Esophagus muscularis mucosa (tissue), 4 donors: ENCODE measurements at places on chromosomes 6 and 20. TPM values are rescaled to one million over a fixed set of nuclear protein-coding genes. Genes with fewer than 3 reads are reported as not detected.

GRCh38 chr20:31903627-31904386 is 33.4 kb downstream of the TTLL9 start:
- no peak overlapping the region for H3K27ac ChIP-seq
- H3K36me3 ChIP-seq: no peaks in the 10 kb centered on the region
- H3K27me3 ChIP-seq: no peaks in the 10 kb centered on the region
- H3K4me1 ChIP-seq: no peaks in the 10 kb centered on the region
- DNase-seq: no peak

- DNase-seq: no peak
- H3K4me1 ChIP-seq: peaks cover 5% of the 10 kb centered on the region
- no peak overlapping the region for H3K4me3 ChIP-seq
- H3K36me3 ChIP-seq: no peaks in the 10 kb centered on the region
Measured at GRCh38 chr6:139713900-139714506, 339.6 kb upstream of the CITED2 start.

DNA sequence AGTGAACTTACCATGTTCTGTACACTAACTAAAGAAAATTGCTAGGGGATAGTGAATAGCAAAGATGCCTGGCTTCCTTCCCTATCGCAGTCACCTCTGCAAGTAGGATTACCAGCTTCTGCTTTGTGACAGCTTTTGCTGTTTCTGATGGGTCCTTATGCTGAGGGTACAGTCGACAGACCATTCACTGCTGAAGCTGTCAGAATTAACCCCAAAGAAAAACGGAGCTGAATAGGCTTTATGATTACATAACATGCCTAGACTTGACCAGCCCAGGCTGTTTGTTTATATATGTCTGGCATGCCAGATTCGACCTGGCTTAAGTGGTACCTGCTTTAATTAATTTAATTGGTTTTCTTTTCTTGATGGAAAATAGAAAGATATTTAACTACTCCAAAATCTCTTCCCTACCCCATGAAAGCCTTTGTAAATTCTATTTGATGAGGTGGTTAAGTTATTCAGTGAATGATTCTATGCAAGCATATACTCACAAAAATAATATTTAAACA is 21.7 kb upstream of the PRELID3B start:
- H3K27me3 ChIP-seq: no peaks in the 10 kb centered on the region
- H3K4me3 ChIP-seq: no peak overlapping the region
- H3K27ac ChIP-seq: no peak overlapping the region
- no peak for DNase-seq
- no peaks in the 10 kb centered on the region for H3K36me3 ChIP-seq
- peaks cover 14% of the 10 kb centered on the region for H3K4me1 ChIP-seq

DNA sequence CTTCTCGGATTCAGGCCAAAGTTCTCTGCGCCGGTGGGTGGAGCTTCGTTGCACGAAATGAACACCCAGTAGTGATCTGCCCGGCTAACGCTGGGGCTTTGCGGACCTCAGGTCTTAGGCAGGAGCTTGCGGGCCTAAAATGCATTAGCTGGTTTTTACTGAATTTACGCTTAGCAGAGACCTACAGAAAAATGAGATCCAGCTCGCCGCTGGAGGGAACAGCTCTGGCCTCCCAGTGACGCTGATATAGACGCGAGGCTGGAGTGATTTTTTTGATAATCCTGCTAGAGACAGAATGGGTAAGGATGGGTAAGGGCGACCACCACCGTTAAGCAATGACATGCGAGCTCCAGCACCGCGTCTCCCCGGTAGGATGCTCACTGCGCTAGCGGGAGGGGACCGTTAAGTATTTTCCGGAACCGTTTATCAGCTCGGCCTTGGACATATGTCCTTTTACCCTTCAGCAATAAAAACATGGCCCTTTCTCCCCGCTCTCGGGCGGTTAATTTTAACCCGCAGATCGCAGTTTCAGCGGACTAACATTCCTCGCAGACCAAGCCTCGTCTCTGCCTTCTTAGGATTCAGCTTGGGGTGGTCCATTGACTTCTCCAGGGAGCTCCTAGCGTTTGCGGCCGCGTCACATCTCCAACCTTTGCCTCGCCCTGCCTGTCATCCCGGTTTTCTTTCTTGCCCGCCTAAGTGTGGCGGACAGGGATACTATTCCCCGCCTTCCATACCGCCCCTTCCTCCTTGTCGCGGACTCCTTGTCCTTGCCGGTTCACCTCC is 109.3 kb downstream of the GPX5 start:
- H3K4me3 ChIP-seq: peak overlapping the region; percentile 29
- peaks cover 89% of the 10 kb centered on the region for H3K27me3 ChIP-seq
- no peak for DNase-seq
- no peaks in the 10 kb centered on the region for H3K36me3 ChIP-seq

OR2H1 gene
- total RNA-seq: not detected

FAM229B gene
- 16.1 TPM for total RNA-seq

DNA sequence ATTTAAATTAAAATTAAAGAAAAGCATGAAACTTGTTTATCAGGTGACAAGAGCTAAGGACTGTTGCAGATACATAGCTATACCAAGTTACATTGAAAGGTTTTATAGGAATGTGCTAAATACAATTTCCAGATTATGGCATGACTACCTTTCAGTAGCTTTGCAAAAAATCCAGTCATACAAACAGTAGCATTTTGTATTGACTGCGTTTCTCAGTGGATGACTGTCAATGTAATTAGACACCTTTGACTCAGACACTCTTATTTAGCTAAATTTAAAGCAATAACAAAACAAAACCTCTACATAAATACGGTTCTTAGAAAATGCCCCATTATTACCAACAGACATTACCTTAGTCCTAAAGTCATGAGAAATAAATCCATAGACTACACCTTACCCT is 275.8 kb upstream of the RUNX2 start:
- H3K4me1 ChIP-seq: peaks cover under 1% of the 10 kb centered on the region
- no peak overlapping the region for H3K27ac ChIP-seq
- H3K27me3 ChIP-seq: no peaks in the 10 kb centered on the region
- H3K4me3 ChIP-seq: no peak overlapping the region

GRCh38 chr6:158813032-158813431 is 6.1 kb downstream of the EZR start:
- peaks cover 4% of the 10 kb centered on the region for H3K36me3 ChIP-seq
- H3K27ac ChIP-seq: no peak overlapping the region
- peaks cover 89% of the 10 kb centered on the region for H3K4me1 ChIP-seq
- H3K27me3 ChIP-seq: no peaks in the 10 kb centered on the region

- H3K36me3 ChIP-seq: peaks cover 29% of the 10 kb centered on the region
- no peak overlapping the region for H3K27ac ChIP-seq
- DNase-seq: no peak
- no peaks in the 10 kb centered on the region for H3K4me1 ChIP-seq
Measured at GRCh38 chr6:158487495-158487894, 72.4 kb upstream of the TMEM181 start.

GRCh38 chr6:120147071-120147871 is 797.7 kb upstream of the MAN1A1 start:
- no peak overlapping the region for H3K4me3 ChIP-seq
- no peak overlapping the region for H3K27ac ChIP-seq
- no peaks in the 10 kb centered on the region for H3K27me3 ChIP-seq
- no peak for DNase-seq

GRCh38 chr6:112204350-112204706 is 50.0 kb downstream of the LAMA4 start:
- H3K36me3 ChIP-seq: peaks cover 20% of the 10 kb centered on the region
- H3K27me3 ChIP-seq: no peaks in the 10 kb centered on the region
- no peak overlapping the region for H3K4me3 ChIP-seq

GRCh38 chr20:44648579-44648978 is 2.9 kb downstream of the ADA start:
- DNase-seq: no peak
- peaks cover 75% of the 10 kb centered on the region for H3K4me1 ChIP-seq
- H3K27me3 ChIP-seq: no peaks in the 10 kb centered on the region
- no peaks in the 10 kb centered on the region for H3K36me3 ChIP-seq

XKR7 gene
- not detected for total RNA-seq

PACRG gene
- 1.3 TPM for total RNA-seq

DNA sequence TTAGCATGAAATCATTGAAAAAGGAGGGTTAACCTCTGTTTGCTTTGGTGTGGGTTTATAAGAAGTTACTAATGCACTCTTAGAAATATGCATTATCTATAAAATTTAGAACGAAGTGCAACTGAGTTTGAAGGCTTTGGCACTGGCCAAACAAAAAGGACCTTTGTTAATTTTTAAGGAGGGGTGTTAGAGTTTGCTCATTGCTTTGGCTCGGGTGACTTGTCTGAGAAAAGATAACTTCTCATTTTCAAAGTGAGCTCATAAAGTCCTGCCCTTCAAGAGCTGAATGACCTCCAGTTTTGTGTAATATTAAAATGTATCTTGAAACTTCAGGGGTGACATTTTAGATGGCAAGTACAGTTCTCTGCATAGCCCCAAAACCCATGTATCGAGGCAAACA is 25.9 kb downstream of the NEDD9 start:
- no peaks in the 10 kb centered on the region for H3K36me3 ChIP-seq
- DNase-seq: no peak
- H3K27me3 ChIP-seq: no peaks in the 10 kb centered on the region
- no peak overlapping the region for H3K4me3 ChIP-seq
- H3K27ac ChIP-seq: peak overlapping the region; percentile 54

TFAP2C gene
- 3.4 TPM for total RNA-seq

PRND gene
- total RNA-seq: not detected

GRCh38 chr6:21079468-21080048 is 514.0 kb upstream of the SOX4 start:
- H3K4me3 ChIP-seq: no peak overlapping the region
- DNase-seq: no peak
- no peaks in the 10 kb centered on the region for H3K4me1 ChIP-seq
- no peak overlapping the region for H3K27ac ChIP-seq
- no peaks in the 10 kb centered on the region for H3K27me3 ChIP-seq

DNA sequence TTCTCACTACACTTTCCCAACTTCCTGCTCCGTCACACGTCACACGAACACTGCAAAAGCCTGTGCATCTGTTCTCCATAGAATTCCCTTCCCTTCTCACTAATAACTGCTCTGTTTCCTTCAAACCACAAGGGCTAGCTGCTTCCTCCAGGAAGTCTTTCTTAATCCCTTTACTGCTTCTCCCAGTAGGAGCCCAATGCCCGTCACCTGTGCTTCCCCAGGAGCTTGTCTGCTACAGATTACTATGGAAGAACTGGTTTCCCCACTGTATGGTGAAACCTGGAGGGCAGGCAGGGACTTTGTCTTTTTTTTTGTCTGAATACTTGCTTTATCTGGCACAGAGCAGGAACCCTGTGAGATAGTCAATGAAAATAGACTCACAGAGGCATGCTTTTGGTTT is 444.7 kb upstream of the MAP3K7 start:
- no peak overlapping the region for H3K27ac ChIP-seq
- no peaks in the 10 kb centered on the region for H3K4me1 ChIP-seq
- H3K4me3 ChIP-seq: no peak overlapping the region
- DNase-seq: no peak
- no peaks in the 10 kb centered on the region for H3K27me3 ChIP-seq

DNA sequence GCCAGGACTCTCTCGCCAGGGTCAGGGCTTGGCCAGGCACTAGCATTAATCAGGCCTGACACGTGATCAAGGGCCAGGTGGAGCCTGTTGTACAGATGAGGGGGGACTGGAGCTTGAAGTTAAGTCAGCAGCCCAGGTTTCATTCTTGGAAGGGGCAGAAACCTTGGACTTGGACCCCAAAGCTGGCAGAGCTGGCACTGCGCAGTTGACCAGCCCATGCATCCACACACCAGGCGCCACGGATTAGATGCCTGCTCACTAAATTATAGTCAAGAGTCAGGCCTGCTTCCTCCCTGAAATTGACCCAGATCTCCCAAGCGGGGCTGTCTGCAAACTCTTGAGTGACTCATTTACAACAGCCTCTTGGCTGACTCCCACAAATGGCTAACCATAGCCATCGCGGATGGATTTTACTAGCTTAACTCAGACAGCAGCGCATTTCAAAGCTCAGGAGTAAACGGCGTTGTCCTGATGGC is 4.1 kb upstream of the TAF4 start:
- peaks cover 16% of the 10 kb centered on the region for H3K4me1 ChIP-seq
- H3K4me3 ChIP-seq: no peak overlapping the region
- H3K27me3 ChIP-seq: no peaks in the 10 kb centered on the region
- H3K36me3 ChIP-seq: no peaks in the 10 kb centered on the region
- no peak overlapping the region for H3K27ac ChIP-seq
- no peak for DNase-seq

DNA sequence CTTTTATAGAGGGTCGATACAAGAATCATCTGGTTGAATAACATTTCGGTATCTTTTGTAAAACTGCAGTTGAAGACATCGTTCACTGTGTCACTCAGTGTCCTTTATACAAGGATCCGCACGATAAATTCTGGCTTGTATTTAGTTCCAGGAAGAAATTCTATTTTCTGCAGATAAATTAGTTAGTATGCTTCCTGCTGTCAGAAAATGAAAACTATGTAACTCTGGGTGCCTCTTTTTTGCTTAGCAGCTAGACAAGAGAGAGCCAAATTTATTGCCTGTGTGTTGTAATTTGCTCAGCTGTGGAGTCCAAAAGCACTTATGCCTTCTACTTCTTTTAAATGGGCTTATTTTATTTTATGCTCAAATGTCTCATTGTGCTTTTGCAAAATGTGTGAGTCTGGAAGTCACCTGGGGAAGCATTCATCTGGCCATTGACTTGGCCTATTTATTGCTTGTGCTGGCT is 56.5 kb upstream of the KCNK16 start:
- no peaks in the 10 kb centered on the region for H3K27me3 ChIP-seq
- peak overlapping the region; percentile 11 for H3K27ac ChIP-seq
- peaks cover 35% of the 10 kb centered on the region for H3K4me1 ChIP-seq
- no peak for DNase-seq

GRCh38 chr6:14841901-14842421 is 403.9 kb upstream of the JARID2 start:
- no peaks in the 10 kb centered on the region for H3K36me3 ChIP-seq
- H3K27ac ChIP-seq: peak overlapping the region; percentile 72
- peaks cover 4% of the 10 kb centered on the region for H3K4me1 ChIP-seq
- no peak for DNase-seq
- H3K4me3 ChIP-seq: no peak overlapping the region
- H3K27me3 ChIP-seq: no peaks in the 10 kb centered on the region

SYCP2L gene
- total RNA-seq: 0.13 TPM

- no peak for DNase-seq
- H3K27me3 ChIP-seq: no peaks in the 10 kb centered on the region
- no peak overlapping the region for H3K4me3 ChIP-seq
- no peaks in the 10 kb centered on the region for H3K4me1 ChIP-seq
- H3K36me3 ChIP-seq: peaks cover 6% of the 10 kb centered on the region
Measured at GRCh38 chr20:51512645-51513044, 29.9 kb downstream of the NFATC2 start.

- H3K4me1 ChIP-seq: no peaks in the 10 kb centered on the region
- DNase-seq: no peak
- H3K27ac ChIP-seq: no peak overlapping the region
- no peaks in the 10 kb centered on the region for H3K27me3 ChIP-seq
- H3K36me3 ChIP-seq: no peaks in the 10 kb centered on the region
- no peak overlapping the region for H3K4me3 ChIP-seq
Measured at GRCh38 chr6:47351621-47352020, 41.9 kb upstream of the TNFRSF21 start.
